AG09319 (cell line): ENCODE measurements at places on chromosomes 7 and 10.

- no peak for DNase-seq
Observed at GRCh38 chr10:90890347-90890746, 18.6 kb downstream of the RPP30 start.

DNA sequence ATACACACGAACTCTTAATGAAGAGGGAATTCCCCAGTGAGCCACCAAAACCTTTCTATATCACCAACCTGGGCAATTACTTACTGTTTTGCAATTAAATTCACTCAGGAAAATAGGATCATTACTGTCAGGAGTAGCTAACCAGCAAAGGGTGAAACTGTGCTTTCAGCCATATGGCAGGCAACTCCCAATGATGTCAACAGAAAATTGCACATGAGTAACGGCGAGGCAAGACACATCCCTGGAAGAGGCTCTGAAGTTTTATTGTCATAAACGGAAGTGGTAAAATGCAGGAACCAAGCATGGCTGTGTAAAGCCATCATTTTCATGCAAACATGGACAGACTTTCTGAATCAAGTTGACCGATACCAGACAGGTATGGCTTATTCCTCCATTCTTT is 548.9 kb upstream of the AUTS2 start:
- DNase-seq: no peak

GRCh38 chr10:93266858-93267257 is 193.2 kb downstream of the CYP26A1 start:
- DNase-seq: no peak

GRCh38 chr7:50353894-50354595 is 49.5 kb downstream of the IKZF1 start:
- no peak for DNase-seq

DNA sequence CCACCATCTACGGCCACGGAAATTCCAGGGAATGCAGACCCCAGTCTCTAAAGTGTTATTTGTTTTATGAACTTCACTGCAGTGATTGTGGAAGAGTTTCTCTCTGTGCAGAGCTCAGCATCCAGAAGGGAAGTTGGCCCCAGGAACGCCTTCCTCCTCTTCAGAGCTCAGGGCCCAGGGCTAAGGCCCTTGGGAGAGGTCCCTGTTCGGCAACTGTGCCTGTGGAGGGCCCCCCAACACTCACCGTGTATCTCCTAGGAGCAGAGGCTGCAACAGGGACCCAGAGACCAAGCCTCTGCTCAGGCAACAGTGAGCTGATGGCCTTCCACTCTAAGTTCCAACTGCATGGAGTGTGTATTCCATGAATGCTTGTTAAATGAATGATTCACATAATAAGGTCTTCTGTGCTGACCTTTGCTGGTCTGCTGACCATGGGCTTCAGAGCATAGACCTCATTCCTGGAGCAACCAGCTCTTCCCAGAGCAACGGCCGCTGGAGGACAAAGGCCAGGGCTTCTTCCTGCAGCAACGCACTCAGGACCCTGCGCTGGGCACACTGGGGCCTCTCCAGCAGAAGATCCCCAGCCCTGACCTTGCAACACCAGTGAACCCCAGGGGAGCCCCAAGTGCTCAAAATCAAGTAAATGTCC is 7.7 kb downstream of the DIP2C start:
- no peak for DNase-seq

- no peak for DNase-seq
Observed at GRCh38 chr10:7794251-7795026, 6.5 kb downstream of the ATP5F1C start.

GRCh38 chr10:131901181-131901829 is 497 bp downstream of the PPP2R2D start:
- DNase-seq: no peak

GRCh38 chr7:1865571-1866255 is 195.6 kb downstream of the ELFN1 start:
- DNase-seq: no peak

GRCh38 chr10:103716206-103717160 is 138.9 kb downstream of the SH3PXD2A start:
- DNase-seq: no peak

DNA sequence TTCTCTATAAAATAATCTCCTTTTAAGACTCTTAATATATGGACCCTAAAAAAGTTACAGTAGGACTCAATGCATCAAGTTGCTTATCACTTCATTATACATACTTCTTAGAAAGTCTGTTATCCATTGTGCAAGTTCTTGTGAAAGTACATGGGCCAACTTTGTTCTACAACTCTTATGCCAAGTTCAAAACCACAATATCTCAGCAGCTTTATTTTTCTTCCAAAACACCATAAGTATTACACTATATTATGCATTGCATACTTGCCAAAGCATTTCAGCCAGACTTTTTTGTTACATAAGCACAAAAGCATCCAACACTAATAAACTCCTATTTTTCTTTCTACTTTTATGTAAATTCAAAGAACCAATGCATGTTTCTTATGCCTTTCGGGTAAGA is 94.4 kb downstream of the AHR start:
- DNase-seq: no peak

DNA sequence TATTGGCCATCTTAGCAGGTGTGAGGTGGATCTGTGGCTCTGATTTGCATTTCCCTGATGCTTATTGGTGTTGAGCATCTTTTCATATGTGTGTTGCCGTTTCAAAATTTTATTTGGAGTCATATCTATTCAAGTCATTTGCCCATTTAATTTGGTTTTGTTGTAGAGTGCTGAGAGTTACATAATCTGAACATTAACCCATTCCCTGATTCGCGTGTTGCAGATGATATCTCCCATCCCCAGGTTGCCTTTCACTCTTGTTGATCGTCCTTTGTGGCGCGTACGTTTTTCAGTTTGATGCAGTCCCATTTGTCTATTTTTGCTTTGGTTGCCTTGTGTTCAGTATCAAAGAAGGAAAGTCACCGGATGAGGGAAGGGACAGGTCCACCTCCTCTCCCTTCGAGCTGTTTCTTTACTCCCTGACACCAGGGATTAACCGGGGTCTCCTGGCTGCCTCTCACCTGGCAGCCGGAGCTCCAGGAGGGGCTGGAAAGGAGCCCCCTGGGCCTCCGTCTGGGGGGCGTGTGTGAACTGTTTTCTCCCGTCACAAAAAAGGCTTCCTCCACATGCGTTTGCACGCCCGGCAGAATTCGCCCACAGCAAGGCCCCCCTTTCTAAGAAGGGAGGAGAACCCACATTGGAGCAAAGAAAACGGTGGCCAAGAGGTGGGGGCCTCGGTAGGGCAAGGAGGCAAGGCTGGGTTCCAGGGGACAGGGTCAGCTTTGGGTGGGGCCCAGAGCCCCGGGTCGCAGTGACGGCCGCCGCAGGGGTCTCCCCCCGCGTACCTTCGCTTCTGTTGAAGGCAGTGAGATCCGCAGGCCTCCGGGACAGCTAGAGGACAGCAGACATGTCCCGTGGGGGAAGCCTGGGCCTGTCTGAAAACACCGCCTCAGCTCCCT is 8.3 kb downstream of the MNX1 start:
- no peak for DNase-seq

- DNase-seq: no peak
Observed at GRCh38 chr7:137728426-137728825, 118.3 kb downstream of the DGKI start.
